PC-9 (cell line): ENCODE measurements at places on chromosomes 12 and 14. TPM values are rescaled to one million over a fixed set of nuclear protein-coding genes. Genes with fewer than 3 reads are reported as not detected.

The ATL1 gene
- 3.8 and 4.3 TPM in 2 replicates for total RNA-seq

GRCh38 chr14:22563987-22564386 lies 25.0 kb downstream of the DAD1 start:
- no peak for DNase-seq

DNA sequence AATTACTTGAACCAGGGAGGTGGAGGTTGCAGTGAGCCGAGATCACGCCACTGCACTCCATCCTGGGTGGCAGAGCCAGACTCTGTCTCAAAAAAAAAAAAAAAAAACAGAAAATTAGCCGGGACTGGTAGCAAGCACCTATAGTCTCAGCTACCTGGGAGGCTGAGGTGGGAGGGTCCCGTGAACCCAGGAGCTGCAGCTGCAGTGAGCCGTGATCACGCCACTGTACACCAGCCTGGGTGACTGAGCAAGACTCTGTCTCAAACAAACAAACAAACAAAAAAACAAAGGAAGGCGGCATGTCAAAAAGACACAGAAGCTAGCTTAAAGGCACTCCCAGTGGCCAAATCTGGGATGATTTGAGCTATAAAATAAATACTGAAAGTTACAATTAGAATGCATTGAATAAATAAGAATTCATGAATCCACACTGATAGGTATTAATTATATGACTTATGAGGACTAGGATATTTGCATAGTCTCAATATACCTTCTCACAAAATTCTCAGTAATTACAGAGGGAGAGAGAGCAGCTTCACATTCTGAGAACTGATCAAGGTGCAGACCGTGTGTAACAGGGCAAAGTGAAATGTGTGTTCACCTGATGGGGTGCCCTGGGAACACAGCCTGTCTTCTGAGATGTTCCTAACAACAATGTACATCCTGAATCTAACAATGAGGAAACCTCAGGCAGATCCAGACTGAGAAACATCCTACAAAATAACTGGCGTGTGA lies 42.7 kb upstream of the GPR132 start:
- DNase-seq, result no peak

DNA sequence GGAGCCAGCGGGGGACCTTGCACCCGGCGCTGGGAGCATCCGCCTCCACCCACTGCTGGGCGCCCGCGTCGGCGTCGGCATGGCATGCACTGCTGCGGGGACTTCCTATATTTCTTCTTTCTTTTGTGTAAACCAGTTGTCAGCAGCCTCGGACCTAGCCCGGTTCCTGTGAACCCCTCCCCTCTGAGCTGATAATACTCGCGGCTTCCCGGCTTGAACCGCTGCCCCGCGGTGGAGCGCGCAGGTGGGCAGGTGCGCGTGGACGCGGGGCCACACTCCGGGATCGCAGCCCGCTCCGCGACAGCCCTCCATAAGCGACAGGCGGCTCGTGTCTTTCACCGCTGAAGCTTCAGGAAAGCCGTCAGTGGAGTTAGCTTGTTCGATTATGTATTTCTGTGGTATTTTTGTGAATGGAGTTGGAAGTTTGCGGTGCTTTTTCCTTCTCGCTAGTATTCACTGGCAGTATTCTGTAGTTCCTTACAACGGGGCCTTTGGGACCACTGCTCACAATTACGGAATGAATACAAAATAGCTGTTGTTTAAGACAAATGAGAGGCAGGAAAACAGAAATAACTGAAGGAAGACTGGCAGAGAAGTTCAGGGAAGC lies 870 bp downstream of the BMAL2 start:
- peak; percentile 48 for DNase-seq

- no peak for DNase-seq
Measured at GRCh38 chr14:92416544-92416943, 93.6 kb downstream of the SLC24A4 start.

The GPRC5D gene
- not detected in 2 replicates for total RNA-seq

The DPPA3 gene
- not detected in 2 replicates for total RNA-seq

DNA sequence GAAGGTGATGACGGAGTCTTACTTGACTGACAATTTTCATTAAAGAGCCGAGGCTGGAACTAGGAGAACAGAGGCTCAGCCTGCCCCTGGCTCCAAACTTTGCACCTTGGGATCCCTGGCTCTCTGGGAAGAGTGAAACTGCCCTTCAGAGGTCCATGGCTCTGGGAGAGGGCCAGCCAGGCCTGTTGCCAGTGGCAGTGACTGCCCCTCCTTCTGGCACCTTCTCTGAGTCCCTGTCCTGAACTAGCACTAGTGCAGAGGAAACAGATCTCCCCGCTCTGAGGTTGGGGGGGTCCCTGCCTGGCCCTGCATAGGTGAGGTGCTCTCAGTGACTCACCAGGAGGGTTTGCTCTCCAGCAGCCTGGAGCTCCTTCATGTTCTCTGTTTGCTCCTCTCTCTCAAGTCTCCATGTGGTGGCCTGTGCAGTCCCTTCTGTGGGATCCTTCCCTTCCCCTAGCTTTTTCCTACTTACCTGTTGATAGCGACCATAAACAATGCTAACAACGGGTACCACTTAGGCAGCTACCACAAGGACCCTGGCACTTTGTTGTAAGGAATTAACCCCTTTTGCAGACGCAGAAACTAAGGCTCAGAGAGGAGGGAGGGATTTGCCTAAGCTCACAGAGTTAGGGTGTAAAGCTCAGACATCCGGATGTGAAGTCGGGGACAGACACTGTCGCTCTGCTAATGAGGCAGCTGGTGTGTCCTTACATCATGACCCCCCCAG lies 22.4 kb downstream of the FAM222A start:
- no peak for DNase-seq

DNA sequence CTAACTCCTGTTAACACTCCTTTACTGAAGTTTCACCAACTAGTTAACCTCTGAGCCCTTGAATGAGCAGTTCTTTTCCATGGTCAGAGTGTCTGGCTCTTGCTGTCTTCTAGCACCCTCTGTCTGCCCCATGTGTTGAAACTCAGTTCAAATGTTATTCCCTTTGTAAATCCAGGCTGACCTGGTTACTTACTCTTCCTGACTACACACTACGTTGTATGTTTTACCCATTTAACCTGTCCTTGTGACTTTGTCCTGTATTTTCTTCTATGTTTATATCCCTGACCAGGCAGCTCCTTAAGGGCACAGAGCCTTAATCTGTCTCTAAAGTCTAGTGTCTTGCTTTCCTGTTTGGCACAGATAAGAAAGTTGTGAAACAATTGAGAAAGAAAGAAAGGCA lies 389.0 kb upstream of the RPL10L start:
- DNase-seq, result no peak

- no peak for DNase-seq
Measured at GRCh38 chr12:101680240-101680639, 17.2 kb upstream of the CHPT1 start.

- no peak for DNase-seq
Measured at GRCh38 chr14:22426711-22427110, 162.3 kb downstream of the DAD1 start.

GRCh38 chr14:100004392-100004791 lies 60.8 kb upstream of the EVL start:
- no peak for DNase-seq

The FOXM1 gene
- 161 and 225 TPM in 2 replicates for total RNA-seq

The ATP5MC2 gene
- 270 and 280 TPM in 2 replicates for total RNA-seq

The LALBA gene
- not detected in 2 replicates for total RNA-seq

DNA sequence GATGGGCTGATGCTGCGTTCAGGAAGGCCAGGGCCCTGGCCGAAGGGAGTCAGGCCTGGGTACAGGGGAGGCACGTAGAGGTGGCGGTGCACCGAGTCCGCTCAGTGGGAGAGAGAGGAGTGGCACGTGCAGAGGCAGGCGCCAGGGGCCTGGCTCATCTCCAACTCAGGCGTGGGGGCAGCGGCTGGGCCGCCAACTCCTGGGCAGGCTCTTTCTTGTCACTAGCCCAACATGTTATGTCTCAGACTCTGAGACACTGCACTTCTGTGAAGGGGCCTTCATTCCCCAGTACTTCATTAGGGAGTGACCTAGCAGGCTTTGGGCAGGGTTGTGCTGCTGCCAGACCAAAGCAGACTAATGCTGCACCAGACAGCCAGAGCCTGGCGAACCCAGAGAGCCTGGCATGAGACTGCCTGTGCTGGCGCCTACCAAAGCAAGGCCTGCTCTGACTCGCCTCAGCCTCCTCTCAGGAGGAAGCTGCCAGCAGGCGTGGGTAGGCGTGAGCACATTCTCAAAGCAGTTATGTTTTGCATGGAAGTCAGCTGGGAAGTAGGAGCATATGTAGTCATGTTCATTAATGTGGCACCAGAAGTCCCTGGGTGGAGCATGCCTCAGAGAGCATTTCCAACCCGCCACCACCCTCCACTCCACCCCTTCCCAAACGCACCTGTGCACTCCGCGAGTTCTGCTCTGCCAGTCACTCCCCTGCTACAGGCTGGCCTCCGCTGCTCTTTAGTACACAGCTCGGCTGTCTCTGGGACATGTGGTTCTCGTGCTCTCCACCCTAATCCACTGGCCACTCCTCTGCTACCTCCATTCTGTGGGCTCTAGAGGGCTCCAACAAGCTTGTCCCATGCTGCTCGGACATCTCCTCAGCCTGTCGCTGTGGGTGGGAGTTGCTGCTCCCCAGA lies 9.7 kb downstream of the CKB start:
- DNase-seq, result no peak

DNA sequence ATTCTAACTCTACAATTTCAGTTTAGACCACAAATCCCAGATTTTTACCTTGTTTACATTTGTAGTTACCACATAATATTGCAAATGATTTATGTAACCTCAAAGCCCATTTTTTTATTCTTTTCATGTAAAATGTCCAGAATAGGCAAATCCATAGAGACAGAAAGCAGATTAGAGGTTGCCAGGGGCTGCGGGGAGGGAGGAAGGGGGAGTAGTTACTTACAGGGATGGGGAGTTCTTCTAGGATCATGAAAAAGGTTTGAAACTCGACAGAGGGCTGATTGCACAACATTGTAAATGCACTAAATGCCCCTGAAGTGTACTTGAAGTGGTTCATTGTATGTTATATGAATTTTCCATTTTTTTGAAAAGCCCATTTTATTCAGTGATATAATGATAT lies 66.5 kb downstream of the PPP2R5C start:
- no peak for DNase-seq

DNA sequence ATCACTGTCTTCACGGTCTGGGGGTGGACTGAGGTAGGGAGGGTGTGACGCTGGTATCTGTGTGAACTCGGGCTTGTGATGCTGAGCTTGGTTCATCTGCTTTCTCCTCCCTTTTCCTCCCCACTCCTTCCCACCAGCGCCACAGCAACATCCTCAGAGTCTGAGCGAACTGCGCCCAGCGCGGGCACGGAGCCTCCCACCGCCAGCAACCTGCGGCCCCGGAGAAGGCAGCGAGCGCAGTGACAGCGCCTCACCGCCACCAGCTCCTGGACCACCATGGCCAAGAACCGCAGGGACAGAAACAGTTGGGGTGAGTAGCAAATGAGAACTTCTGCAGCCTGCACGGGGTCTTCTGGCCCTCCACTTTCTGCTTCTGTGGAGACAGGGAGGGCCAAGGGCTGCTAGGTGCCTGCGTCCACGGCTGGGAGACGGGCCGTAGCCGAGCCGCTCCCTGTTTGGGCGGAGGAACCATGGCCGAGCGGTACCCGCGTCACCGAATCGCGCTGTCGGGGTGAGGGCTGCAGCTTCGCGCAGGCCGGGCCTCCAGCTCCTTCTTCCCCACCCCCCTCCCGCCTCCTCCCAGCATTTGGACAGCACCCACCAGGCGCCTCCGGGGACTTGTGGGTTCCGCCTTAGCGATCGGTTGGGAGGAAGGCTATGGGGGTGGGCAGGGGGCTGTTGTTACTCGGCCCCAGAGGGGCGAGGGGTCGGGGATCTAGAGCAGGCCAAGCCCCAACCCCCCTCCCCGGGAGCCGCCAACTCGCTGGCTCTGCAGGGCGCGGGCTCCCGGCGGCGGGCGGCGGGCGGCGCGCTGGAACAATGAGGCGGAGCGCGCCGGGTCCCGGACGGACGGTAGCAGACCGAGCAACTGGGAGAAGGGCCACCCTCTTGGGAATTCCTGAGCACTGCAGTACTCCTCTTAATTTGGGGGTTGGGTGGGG lies at the start of gene ATL1:
Gene ATL1, plus strand, starts transcription at position 156 of the 941 bp plus-strand sequence. Its CDS starts 121 bp downstream, at position 277.
- DNase-seq, result peak; percentile 46

DNA sequence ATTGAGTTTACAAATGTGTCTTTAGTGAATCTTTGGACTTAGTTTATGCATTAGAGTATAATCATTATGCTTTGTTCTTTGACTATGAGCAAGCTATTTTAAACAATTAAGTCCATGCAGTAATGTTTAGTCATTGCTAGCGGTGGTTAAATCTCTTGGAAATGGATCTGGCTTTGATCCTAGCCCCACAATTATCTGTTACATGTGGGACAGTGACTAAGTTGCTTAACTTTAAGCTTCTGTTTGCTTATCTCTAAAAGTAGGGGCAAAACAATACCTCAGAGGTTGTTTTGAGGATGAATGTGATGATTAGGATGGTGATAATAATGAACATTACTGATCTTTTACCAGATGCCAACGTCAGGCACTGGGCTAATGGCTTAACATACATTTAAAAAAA lies 124.2 kb downstream of the NPAS3 start:
- no peak for DNase-seq

- no peak for DNase-seq
Measured at GRCh38 chr12:52740584-52740983, 36.6 kb downstream of the KRT76 start.

The HAL gene
- total RNA-seq, result 0.45 and 1.3 TPM in 2 replicates

GRCh38 chr12:116559162-116559935 lies at the start of gene MAP1LC3B2:
Gene MAP1LC3B2 (plus strand): TSS chr12:116559381. CDS start chr12:116575943, 16,562 bp downstream.
- peak; percentile 95 for DNase-seq

DNA sequence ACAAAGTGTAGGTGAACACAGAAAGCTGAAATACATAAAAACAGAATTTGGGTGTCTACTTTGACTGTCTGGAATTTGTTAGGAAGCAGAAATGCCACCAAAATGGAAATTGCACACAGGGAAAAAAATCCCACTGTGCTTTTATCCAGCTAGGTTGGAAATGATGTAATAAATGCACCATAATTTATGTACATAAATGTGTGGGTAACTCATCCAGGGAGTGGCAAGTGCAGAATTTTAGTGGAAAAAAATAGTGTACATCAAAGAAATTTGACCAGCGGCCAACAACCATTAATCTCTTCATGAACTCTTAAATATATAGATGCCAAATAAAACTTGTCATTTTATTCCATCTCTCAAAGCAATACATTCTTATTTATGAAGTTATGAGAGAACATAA lies 105.6 kb downstream of the LLPH start:
- DNase-seq, result no peak

DNA sequence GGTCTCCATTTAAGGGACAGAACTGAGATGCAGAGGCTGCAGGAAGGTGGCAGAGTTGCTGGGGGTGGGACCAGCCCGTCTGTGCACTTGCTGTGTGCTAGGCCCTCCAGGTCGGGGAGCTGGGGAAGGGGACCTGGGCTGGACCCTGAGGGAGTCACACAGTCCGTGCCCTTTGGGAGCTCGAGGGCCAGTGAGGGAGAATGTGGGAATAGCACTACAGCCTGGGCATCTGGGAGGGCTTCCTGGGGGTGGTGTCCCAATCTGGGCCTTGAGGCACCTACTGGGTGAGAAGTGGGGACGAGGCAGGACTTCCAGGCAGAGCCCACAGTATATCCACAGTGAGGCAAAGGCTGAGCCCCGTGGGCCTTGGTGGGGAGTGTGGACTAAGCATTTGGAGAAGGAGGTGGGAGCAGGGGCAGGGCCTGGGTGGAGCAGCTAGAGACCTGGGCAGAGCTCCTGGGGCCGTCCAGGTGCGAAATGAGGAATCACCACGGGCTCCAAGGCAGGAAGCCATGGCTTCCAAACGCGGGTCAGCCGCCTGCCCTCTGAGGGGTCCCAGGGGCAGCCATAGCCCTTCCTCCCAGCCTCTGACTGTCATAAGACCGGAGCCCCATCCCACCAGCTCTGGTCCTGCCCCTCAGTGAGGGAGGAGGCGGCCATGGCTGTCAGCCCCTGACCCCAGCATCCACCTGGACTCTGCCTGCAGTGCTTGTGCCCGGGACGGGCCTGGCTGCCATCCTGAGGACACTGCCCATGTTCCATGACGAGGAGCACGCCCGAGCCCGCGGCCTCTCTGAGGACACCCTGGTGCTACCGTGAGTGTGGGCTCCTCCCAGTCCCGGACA lies 6.6 kb downstream of the ASPG start:
- no peak for DNase-seq
